ENCODE measurements at places on chromosomes 11 and 22.

DNA sequence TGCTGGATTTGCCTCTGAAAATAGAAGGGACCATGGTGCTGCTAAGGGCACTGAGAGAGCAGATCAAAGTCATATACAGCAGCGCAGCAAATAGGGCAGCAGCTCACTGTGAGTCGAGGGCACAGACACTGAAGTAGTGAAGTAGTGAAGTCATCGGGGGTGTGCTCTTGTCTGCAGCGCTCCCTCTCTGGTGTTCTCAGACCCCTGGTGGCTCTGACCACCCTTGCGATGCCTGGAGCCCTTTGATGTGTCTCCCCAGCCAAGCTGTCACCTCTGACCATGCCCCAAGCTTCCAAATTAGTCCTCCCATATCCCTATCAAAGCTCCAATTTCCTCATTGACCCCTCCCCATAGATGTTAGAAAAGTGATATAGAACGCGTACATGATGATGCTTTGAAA, 27.7 kb upstream of the EIF3M start:
- DNase-seq: no peak

DNA sequence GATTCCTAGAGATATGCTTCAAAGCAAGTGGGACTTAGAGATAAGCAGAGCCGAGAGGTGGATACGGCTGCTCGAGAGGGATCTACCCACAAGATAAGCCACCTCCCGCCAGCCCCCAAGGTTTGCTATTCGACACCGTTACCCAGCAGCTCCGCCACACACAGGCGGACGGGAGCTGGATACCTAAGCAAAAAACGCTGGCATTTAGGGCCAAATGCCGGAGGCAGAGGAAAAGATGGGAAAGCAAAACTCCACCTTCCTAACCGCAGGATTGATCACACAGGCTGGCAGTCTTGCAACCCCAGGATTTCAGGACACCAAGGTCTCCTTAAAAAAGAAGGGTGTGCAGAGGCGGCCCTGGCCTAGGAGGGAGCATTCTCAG, 709 bp downstream of the FTH1 start:
- DNase-seq: no peak

DNA sequence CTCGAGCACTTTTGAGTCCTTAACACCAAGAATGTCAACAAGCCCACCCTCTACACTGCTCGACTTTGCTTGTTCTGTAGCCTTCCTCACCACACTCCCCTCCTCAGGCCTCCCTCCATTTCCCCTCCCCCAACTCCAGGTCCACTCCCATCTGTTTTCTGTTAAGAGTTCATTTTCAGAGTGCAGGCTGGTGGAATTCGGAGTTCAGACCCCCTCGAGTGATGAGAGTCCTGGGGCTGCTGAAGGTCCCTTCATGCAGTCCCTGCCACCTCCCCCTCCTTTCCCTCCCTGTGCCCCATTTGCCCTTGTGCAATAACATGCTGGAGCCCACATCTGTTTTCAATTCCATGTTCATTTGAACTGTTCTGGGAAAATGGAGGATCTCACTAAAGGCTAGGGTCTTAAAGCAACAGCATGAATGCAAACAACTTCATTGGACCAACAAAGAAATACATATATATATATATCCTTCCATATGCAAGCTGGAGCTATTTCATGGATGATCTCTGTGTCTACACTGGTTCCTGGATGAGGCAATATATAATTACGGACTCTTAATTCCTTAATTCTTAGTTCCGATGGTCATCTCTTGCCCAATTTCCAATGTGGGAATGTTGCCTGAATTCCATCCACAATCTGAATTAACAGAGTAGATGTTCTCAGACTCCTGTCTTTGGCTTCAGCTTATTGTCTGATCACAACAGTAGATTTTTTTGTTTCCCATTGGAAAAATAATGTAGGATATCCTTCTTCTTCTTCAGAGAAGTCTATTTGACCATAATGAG, 340.4 kb downstream of the ETS1 start:
- no peak for DNase-seq

- no peak for DNase-seq
Measured at GRCh38 chr11:70672991-70673653, 274.8 kb downstream of the CTTN start.

GRCh38 chr11:33741806-33742205, 5.6 kb upstream of the CD59 start:
- DNase-seq: no peak

- DNase-seq: no peak
Measured at GRCh38 chr11:113531575-113532451, 56.6 kb upstream of the DRD2 start.

DNA sequence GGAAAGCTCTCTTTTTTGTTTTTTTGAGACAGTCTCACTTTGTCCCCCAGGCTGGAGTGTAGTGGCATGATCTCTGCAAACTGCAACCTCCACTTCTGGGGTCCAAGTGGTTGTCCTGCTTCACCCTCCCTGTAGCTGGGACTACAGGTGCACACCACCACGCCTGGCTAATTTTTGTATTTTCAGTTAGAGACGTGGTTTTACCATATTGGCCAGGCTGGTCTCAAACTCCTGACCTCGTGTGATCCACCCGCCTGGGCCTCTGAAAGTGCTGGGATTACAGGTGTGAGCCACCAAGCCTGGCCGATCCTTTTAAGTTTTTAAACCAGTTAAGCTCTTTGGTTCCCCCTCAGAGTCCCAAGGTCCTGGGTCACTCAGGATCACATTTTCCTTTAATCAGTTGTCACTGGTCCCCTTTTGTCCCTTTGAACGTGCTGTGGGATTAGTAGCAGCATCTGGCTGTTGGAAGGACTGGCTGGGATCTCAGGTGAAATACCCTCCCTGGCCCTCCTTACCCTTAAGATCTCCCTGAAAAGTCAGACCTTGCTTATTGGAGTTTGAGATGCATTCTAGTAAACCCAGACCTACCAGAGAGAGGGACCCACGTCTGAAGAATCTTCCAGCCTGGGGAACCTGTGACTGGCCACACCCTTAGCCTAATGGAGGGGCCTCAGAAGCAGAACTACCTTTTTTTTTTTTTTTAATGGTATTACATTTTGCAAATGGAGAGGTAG, 8.1 kb downstream of the MALAT1 start:
- DNase-seq: peak; percentile 66

- DNase-seq: no peak
Measured at GRCh38 chr11:134346101-134346975, 14.6 kb downstream of the GLB1L2 start.

DNA sequence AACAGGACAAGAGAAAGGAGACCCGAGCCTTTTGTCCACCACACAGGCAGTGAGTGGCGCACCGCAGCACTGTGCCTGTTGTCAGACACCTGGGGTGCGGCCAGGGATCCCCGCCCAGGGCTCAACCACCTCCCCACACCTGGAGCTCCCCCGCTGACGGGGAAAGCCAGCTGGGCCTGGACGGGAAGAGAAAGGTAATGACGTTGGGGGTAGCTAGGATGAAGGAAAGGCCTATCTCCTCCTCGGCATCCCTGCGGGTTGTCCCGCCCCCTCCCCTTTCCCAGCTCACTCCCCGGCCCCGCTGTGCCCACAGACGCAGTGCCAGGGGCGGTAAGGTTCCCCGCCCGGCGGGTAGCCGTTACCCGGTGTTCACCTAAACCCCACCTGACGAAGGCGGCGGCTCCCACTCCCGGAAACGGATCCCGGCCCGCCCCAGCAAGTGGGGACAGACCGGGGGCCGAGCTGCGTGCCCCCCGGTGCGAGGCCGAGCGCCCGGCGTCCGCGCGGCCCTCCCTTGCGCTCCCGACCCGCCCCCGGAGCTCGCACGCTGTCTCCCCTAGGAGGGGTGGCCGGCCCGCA, 495 bp downstream of the HYOU1 start:
- peak; percentile 82 for DNase-seq

DNA sequence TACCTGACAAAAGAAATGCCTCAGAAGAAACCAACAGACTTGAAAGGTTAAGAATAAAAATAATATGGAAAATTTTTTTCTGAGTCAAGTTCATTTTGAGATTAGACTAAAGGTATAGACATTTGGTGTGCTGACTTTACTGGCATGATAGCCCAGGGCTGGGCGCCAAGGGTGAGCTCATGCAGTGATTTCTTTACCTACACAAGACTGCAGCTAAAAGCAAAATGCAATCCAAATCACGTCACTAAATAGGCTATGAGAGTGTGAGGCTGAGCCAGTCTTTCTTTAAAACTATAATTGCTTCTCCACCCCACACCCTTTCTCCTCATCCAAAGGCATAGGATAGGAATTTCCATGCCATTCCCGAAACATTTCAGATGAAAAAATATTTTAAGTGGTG, 196.5 kb downstream of the FAM76B start:
- DNase-seq: no peak

GRCh38 chr11:62068730-62069129, 55.1 kb upstream of the INCENP start:
- DNase-seq: no peak

DNA sequence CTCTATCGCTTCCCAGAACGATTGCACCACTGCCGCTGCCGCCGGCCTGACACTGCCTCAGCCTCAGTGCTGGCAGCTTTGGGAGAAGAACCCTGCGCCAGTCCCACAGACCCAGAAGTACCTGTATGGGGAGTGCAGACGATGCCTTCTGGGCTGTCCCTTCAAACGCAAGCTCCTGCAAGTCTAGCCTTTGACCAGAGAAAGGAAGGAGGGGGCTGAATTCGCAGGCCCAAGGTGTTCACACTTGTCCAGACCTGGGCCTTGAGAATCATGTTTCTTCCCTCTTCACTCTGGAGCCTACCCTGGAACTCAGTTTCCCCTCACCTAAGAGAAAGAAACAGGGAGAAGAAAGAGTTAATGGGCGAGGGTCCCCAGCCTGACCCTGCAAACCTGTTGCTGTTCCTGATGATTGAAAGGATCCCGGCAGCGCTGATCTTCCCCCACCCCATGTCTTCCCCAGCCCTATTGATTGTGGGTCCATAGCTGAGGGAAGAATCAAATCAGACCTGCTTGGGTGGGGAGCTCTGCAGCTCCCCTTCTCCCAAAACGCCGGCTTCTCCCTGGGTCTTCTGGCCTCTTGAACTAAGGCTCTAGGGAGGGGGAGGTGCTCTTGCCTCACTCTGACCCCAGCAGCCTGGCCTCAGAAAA, 786 bp upstream of the MCAM start:
- DNase-seq: no peak

DNA sequence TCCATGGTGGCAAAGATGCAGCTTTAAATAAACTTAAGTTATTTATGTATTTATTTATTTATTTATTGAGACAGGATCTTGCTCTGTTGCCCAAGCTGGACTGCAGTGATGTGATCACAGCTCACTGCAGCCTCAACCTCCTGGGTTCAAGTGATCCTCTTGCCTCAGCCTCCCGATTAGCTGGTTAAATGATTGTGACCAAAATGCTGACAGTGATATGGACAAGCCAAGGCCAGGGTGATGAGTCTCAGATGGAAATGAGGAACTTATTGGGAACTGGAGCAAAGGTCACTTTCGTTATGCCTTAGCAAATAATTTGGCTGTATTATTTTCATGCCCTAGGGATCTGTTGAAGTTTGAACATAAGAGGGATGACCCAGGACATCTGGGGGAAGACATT, 9.3 kb upstream of the LRP5 start:
- DNase-seq: no peak

DNA sequence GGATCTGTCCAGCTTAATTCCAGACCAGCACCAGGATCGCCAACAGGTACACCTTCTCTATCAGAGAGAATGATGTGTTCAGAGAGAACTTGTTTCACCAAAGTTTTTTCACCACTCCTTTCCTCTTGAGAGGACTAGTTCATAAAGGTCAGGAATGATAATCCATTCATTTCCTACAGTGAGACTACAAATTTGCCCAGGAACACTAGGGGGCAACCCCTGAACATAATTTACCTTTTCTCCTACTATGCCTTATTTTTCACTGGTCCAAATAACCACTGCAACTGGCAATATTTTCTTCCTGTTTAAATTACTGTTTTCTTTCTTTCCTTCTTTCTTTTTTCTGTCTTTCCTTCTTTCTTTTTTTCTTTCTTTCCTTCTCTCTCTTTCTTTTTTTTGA, 22.5 kb downstream of the CAVIN3 start:
- DNase-seq: no peak

DNA sequence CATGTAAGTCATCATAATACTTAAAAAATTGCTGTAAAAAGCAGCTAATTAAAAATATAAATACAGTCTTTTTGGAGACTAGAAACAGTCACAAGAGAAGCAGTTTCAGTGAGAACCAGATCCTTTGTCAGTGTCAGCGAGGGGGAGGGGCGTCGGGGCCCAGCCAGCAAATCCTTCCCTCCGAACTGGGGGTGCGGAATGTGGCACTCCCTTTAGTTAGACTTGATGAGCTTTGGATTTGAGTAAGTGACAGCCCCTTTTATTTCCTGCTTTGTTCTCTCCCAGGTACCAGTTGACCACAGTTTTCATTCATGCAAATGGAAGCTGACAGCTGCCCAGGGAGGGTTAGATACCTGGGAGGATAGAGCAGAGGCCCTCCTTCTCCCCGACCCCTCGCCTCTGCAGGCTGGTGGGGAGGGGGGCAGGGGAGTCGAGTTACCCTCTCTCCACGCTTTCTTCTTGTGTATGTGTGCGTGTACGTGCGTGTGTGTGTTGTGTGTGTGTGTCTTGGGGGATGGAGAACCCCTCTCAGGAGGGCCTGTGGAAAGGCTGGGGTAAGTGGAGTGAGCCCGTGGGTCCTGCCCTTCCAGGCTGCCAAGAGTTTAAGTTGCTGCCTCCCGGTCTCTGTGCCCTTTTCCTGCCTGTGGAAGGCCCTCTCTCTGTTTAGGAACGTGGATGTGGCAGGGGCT, 38.3 kb downstream of the PTPRJ start:
- DNase-seq: peak; percentile 39

GRCh38 chr11:112087212-112087611, 539 bp downstream of the SDHD start:
- DNase-seq: no peak

DNA sequence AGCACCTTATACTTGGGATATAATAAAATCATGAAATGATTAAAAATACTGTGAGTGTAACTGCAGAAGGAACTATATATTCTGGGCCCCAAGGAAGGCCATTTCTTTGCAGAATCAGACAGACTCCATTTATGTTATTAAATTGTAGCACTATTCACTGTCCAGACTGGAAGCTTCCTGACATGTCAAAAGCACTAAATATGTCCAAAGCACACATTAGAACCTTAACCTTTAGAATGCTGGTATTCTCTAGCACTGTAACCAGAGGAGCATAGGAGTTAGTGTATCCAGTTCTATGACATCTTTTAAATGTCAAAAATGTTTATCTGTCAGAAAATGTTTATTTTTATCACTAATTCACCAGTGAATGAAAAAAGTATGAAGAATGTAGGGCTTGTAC, 246.9 kb downstream of the CADM1 start:
- DNase-seq: no peak

GRCh38 chr11:102727890-102728289, 3.1 kb upstream of the MMP8 start:
- no peak for DNase-seq

GRCh38 chr11:68004551-68005335, 846 bp upstream of the UNC93B1 start:
- DNase-seq: no peak

All from NCI-H1417 (cell line).